ENCODE measurements at places on chromosomes 2 and 18.

DNA sequence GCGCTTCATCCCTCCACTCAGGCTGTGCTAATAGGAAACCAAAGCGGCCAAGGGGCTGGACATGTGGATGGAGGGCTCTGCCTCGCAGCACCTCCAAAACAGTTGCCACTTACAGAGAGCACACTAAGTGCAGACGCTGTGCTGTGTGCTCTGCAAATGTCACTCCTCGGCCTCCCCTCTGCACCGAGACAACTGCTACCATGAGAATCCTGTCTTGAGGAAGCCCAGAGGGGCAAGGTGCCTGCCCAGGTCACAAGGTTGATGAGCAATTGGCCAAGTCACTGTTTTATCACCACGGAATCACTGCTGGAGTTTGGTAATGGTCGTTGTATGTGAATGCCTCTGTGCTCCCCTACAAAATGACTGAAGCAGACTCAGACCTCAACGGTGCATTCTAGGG lies 132.2 kb downstream of the SEPTIN10 start:
- DNase-seq: no peak

- peak; percentile 0 for DNase-seq
Observed at GRCh38 chr2:79082987-79083386, 4.8 kb downstream of the REG1B start.

DNA sequence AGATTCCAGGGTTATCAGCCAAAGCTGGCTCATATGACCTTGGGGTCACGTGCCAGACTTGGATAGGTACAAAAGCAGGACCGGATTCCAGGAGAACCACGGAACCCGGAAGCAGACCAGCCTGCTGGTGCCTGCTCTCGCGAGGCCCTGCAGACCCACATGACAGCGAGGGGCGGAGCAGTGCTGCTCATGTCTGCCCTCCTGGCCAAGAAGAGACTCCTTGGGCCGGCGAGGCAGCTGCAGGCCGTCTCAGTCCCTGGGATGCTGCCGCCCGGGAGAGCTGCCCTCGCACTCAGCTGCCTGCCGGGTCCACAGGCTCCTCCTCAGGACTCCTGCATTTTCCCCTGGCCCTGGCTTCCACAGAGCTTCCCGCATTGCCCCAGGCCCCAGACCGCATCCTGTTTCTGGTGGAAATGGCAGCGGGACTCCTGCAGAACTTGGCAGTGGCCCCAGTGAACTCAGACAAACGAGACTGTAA lies 739.5 kb downstream of the SOCS6 start:
- DNase-seq: no peak

DNA sequence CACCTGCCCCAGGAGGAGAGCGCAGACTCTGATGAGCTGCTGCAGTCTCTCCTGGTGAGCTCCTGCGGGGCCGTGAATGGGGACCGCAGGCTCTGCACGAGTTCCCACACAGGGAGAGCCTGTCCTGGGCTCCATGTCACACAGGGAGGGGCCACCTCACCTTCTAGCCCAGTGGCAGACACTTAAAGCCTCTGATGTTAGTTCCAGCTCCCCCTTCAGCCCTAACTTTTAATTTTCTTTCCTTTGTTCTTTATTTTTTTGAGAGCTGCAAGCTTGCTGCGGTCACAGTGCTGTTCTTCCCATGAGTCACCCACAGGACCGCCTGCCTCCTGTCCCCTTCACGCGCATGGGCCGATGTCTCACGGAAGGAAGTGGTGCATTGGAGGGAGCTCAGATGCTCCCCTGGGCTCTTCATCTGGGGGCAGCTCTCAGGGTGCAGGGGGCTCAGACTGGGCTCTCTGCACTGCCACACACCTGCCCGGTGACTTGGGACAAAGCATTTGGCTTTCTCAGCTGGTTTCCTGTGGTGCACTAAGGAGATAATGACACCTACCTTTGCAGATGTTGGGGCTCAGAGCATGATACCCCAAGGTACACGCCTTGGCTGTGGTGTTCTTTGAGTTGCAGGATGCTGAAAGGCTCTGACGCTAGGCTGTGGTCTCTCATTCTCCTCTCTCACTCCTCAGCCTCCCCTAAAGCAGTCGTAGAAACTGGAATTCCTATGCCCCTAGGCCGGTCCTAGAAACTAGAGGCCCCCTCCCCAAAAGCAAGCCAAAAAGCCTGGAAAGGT lies 37.2 kb upstream of the PXDN start:
- DNase-seq: no peak

GRCh38 chr18:63237881-63238692 lies 81.5 kb downstream of the BCL2 start:
- DNase-seq: no peak

GRCh38 chr18:24176727-24177416 lies 38.0 kb downstream of the CABYR start:
- no peak for DNase-seq

GRCh38 chr2:191748528-191749180 lies 70.7 kb downstream of the NABP1 start:
- DNase-seq: no peak
